Hematopoietic multipotent progenitor cell treated with erythropoietin and hydrocortisone succinate and interleukin-3 and kit ligand, for 15 days (in vitro differentiated cells): ENCODE measurements at places on chromosomes 1 and 21.
A peak's percentile ranks its signal among the peaks of the same experiment; 100 is the strongest.

- DNase-seq, result no peak
These were observed 13.8 kb upstream of the SLC6A9 start for GRCh38 chr1:44045064-44045463.

GRCh38 chr1:116224561-116224960, 113.4 kb downstream of the MAB21L3 start:
- DNase-seq, result no peak

DNA sequence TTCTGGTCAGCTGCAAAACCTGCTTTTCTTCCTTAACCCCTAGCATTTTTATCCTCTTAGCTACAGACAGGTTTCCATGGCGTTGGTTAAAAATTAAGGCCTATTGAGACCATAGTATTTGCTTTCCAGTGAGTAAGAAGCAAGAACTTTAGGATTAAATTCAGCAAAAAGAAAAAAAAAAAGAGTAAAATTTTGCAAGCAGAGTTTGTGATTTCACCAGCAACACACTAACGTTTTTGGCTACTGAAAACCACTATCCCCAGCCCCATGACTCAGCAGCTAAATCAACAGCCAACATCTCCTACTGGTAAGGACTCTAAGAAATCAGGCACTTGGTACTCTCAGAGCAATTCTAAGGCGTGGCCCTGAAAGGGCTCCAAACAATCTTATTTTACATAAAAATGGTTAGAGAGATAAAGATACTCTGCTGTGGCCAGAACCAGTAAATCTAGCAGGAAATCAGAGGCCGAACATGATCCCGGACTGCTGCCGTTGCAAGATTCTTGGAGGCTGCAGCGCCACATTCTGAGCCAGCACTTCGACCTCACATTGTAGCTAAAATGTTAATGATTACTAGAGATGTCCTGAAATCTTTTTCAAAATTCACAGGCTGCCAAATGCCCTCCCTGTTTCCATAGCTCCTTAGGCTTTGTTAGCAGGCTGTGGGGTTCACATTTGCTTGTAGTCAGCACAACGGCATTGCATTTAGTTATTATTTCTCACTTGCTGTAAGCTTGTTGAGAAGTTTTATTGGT, 1.6 kb upstream of the ENO1 start:
- DNase-seq, result peak; percentile 69

DNA sequence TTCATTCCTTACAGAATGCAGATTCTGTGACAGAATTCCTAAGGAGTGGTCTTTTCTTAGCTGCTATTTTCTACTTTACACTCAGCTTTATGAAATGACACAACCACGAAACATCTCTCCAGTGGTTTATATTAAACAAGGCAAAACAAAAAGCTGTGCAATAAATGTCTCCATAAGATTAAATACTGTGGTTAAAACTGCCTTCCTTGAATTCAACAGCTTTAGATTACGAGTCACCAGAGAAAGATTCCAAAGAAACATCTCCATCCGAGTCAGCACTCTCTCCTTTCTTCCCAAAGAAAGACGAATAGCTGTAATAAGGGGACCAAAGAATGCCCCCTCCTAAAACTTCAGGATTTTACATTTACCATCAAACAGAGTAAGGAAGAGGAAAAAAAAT, 4.6 kb upstream of the C1orf87 start:
- no peak for DNase-seq

- no peak for DNase-seq
These were observed 9.9 kb upstream of the ZSCAN20 start for GRCh38 chr1:33462405-33463164.

DNA sequence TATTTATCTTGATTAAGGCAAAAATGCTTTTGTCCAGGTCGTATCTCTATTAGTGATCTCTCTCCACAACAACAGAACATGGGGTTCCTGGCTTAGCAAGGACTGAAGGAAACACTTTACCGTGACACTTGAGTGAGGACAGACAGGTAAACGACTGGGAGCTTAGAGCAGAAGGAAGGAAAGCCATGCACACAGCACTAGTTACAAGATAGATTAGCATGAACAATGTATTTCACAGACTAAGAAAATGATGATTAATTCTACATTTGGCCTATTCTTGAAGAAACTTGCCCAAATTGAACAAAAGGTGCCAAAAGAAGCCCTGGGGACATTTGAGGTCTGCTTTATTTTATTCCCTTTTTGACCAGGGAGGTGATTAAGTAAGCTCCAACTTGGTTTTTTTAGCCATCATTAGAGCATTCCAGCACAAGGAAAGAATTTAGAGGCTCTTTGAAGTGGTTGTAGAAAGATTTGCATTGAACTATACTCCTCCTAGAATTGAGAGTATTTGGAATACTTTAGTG, 248.5 kb downstream of the USP25 start:
- no peak for DNase-seq

- no peak for DNase-seq
These were observed 703 bp upstream of the KRTAP12-1 start for GRCh38 chr21:44682580-44683151.

DNA sequence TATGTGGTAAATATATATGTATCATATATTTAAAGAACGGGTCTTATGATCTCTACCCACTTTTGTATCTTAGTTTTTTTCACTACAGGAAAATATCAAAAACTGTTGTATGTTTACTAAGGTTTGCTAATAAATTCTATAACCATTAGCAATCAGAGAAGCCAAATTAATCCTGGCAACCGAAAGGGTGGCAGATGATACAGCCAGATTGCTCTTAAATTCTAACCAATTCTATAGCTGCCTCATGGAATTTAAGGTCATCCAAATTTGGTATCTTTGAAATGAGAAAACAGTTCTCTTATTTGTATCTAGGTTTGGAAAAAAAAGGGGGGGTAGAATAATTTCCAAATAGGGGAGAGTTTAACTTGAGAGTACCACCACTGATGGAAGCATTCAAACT, 591.2 kb downstream of the SMYD3 start:
- no peak for DNase-seq

- DNase-seq, result no peak
These were observed 8.8 kb downstream of the PCP4L1 start for GRCh38 chr1:161267321-161267720.

DNA sequence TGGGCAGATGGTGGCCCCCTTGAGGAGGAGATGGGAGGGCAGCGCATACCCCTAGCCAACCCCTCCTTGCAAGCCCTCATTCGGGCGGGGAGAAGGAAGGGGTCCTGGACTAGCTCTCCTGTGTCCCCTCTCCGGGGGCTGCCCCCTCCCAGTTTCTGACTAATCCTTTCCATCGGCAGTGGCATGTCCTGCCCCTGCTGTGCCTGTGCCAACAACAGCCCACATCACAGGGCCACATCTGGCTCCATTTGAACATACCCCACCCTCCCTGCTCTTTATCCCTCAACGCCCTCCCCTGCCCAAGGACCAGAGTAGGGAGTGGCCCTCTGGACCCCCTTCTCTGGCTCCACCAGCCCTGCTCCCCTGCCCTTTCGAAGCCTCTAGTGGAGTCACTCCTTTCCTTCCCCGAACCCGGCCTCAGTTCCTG, 11.0 kb upstream of the LMNA start:
- peak; percentile 75 for DNase-seq

DNA sequence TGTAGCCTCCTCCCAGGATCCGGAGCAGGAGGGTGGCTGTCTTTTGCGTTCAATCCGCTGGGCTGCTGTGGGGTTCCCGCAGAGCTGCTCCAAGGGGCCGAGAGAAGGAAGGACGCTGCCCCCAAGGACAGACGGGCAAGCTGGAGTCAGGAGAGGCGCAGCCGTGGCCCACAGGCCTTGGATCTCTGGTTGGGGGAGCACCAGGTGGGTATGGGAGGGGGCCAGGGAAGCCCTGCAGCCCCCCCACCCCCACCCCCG, 15.9 kb upstream of the SKI start:
- no peak for DNase-seq

DNA sequence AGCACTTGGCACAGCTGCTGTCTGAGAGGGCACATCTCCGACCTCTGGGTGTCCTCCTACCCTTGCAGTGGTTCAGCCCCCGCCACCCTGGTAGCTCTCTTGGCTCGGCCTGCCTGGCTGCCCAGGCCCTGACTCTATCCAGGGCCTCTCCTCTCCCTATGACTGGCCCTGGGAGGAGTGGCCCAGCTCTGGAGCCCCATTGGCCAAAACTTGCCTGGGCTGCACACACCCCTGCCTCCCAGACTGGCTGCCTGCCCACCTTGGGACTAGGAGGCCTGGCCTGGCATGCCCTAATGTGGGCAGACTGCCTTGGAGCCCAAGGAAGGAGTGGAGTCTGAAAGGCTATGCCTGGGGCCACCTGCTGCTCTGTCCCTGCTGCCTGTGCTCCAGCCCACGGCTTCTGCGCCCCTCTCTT, 33.6 kb downstream of the ACOT11 start:
- DNase-seq, result peak; percentile 44

- no peak for DNase-seq
These were observed 21.4 kb downstream of the LRRC42 start for GRCh38 chr1:53967409-53968124.
